ENCODE measurements at places on chromosomes 1 and 21. TPM values are rescaled to one million over a fixed set of nuclear protein-coding genes. Genes with fewer than 3 reads are reported as not detected.

Gene FMO1
- not detected for total RNA-seq

Gene NTMT2
- total RNA-seq = not detected

Gene KRTAP12-2
- total RNA-seq = not detected

Gene TNFRSF1B
- total RNA-seq = 0.16 TPM

Gene ACTL8
- total RNA-seq = 31.1 TPM

Gene CFHR2
- not detected for total RNA-seq

Gene DENND2C
- total RNA-seq = 0.21 TPM

Gene CA6
- total RNA-seq = not detected

Gene MCM3AP
- total RNA-seq = 75.6 TPM

Gene LRRC71
- not detected for total RNA-seq

All from HT1080 (cell line).